HCT116 (cell line): ENCODE measurements at places on chromosomes 6 and 20.

DNA sequence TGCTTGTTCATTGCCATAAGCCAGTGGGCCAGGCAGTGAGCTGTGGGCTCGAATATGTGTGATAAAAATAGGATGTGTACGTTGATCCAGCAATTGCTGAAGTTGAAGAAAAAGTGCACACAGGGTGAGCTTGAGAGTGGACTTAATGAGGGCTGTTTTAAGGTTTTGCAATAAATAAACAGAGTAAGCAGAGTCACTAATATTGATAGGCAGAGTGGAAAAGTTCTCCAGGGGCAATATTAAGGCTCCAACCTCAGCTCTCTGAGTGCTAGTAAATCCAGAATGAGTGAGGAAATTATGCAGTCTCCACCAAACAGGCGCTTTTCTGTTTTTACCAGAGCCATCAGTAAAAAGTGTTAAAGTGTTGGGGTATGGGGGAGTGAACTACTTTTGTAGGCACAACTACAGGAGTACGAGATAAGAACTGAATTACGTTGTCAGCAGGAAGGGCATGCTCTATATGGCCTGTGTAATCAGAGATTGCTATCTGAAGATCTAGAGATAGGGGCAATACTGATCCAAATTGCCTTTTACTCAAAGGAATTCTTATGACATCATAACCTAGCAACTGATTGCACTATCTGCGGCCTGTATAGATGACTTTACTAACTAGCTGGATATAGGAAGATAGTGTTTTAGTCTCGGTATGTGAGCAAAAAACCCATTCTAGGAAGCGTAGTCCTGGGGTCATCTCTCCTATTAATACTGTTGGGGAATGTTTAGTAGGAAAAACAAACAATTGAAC is 7.6 kb upstream of the TBC1D20 start:
- no peak for DNase-seq

- DNase-seq, result no peak
Observed at GRCh38 chr6:90484385-90484784, 102.5 kb downstream of the MAP3K7 start.

GRCh38 chr20:38152621-38153221 is 12.3 kb downstream of the TGM2 start:
- no peak for DNase-seq

- no peak for DNase-seq
Observed at GRCh38 chr6:143539734-143540133, 28.2 kb upstream of the FUCA2 start.

DNA sequence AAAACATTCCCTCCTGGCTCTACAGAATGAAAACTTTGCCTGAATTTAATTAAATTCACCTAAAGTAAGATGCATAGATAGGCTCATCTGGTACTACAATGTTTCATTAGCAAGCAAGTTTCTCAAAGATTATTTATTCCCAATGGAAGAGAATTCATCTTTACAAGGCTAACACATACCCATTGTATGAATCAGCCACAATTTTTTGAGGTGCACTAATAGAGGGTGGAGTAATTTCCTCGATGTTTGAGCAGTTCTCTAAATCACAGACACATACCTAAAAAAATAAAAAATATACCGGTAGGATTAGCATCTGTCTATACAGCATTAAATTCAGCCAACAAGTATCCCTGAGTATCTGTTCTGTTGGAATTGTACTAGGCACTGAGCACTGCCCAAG is 32.7 kb downstream of the ROS1 start:
- DNase-seq, result no peak

GRCh38 chr6:21180155-21180554 is 413.4 kb upstream of the SOX4 start:
- DNase-seq, result no peak

DNA sequence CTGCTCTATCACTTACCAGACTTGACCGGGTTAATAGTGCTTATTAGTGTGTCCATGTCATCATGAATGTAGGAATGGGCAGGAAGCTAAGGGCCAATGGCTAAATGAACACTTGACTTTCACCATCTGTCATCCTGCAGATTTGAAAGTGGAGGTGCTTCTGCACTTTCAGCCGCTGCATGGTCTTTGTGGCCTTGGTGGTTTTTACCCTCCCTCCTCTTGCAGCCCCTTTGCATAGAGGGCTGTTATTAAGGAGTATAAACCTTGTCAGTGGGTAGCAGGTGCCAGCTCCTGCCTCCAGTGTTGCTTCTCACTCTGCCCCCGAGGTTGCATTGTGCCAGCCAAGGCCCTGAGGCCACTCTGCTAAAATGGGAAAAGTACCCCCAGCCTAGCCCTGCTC is 122.2 kb upstream of the TNFAIP3 start:
- no peak for DNase-seq

- DNase-seq, result no peak
Observed at GRCh38 chr6:136015531-136015930, 164.0 kb downstream of the PDE7B start.

GRCh38 chr6:85261271-85261670 is 188.6 kb upstream of the NT5E start:
- DNase-seq, result no peak

DNA sequence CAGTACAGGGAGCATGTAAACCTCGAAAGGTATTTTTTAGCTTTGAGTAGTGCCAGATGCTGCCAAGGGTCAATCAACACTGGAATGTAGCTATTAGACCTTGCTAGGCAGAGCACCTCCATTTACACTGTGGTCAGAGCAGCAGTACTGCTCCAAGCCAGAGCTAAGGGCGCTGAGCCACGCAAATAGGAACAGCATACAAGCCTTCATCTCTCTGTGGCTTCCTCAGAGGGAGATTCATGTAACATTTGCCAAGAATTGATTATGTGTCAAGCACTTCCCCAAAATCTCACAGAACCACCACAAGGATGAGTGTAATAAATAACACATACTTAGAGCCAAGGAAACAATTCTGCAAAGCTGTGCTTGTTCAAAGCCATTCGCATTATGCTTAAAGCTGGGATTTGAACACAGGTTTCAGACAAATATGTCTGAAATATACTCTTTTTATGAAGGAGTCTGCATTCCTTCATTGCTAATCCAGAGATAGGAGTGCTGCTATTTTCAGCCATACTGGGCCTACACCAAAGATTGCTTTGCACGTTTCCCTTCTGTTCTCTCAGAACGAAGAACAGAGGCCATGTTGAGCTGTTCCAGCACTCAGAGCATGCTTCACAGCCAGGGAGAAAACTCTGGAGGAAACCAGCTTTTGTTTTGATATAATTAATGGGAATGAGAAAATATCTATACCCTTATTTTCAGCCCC is 97.7 kb downstream of the SLC16A10 start:
- DNase-seq, result no peak

GRCh38 chr6:70479236-70479635 is 65.9 kb downstream of the FAM135A start:
- DNase-seq, result no peak

GRCh38 chr20:47747669-47748031 is 37.6 kb downstream of the SULF2 start:
- DNase-seq, result no peak

- no peak for DNase-seq
Observed at GRCh38 chr6:25397406-25397805, 118.2 kb downstream of the CARMIL1 start.

GRCh38 chr6:69398729-69399128 is 398.1 kb downstream of the LMBRD1 start:
- no peak for DNase-seq

DNA sequence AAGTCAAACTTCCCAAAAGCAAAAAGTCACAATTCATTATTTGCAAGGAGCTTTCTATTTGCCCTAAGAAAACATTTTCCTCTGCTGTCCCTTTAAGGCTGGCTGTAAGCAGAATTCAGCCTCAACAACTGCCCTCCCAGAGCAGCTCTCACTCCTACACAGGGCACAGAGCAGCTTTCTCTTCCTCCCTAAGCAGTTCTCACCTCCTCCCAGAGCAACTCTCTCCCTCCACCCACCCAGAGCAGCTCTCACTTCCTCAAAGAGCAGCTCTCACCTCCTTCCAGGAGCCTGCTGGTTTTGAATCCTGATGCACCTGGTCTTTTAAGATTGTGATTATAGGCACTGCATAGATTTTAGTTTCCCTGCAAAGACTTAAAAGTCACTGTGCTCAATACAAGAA is 120.6 kb upstream of the TMEM181 start:
- DNase-seq, result no peak

DNA sequence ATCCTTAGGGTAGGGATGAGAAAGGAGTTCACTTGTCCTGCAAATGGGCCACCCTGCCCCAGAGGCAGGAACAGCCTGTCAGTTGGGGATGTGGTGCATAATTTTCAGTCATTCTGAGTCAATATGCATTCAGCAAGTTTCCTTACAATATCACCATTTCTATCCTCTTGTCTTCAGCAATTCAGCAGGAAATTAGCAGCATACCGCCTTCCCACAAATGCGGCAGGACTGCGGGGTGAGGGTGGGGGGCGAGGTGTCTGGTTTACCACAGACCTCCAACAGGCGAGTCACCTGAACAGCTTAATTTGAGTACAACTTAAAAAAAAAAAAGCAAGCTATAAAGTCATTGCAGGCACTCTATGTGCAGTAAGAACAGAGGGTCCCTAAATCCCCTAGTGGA is 126.8 kb downstream of the MAP3K7 start:
- no peak for DNase-seq

DNA sequence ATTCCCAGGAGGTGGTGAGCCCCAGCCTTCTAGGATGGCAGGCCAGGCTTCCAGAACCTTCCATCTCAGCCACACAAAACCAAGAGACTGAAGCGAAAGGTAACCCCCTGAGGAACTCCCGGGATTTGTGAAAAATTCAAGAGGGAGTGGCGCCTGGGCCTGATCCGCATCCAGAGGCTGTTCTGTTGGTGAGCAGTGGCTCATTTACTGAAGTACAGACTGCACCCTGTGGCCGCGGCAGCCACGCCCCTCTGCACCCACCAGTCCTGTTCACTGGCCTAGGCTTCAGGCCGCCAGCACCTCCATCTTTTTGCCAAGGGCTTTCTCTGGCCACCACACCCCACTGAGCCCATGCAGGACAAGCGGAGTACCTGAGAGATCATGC is 79.1 kb upstream of the PTPN1 start:
- no peak for DNase-seq

DNA sequence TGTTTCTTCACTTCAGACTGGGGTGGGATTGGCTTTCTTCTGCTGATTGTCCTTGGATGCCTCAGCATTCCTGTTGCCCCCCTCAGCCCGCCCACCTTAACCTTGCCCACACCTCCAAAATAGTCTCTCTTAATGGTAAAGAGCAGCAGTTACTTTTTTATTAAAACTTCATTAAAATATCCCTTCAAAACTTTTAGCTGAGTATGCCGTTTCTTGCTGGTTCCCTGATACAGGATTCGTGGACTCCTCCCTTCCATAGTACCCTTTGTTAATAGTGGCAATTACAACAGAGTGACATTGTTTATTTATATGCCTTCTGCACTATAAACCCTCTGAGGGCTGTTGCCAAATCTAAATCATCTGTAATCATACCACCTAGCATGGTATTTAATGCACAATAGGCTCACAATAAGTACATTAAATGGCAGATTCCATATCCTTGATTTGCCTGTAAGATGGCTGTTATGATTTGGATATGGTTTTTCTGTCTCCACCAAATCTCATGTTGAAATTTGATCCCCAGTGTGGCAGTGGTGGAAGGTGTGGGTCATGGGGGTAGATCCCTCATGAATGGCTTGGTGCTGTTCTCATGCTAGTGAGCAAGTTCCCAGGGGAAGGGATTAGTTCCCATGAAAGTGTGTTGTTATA is 3.5 kb upstream of the MOCS1 start:
- no peak for DNase-seq

DNA sequence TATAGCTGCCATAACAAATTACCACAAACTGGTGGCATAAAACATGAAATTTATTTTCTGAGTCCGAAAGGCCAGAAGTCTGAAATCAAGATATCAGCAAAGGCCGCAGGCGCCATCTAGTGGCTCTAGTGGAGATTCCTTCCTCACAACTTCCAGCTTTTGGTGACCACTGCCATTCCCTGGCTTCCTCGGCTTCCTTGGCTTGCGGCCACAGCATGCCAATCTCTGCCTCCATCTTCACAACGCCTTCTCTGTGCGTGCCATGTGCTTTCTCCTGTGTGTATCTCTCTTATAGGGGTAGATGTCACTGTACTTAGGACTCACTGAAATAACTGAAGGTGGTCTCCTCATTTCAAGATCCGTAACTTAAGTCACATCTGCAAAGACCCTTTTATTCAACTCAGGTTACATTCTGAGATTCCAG is 5.4 kb upstream of the PLAGL1 start:
- DNase-seq, result peak; percentile 73

DNA sequence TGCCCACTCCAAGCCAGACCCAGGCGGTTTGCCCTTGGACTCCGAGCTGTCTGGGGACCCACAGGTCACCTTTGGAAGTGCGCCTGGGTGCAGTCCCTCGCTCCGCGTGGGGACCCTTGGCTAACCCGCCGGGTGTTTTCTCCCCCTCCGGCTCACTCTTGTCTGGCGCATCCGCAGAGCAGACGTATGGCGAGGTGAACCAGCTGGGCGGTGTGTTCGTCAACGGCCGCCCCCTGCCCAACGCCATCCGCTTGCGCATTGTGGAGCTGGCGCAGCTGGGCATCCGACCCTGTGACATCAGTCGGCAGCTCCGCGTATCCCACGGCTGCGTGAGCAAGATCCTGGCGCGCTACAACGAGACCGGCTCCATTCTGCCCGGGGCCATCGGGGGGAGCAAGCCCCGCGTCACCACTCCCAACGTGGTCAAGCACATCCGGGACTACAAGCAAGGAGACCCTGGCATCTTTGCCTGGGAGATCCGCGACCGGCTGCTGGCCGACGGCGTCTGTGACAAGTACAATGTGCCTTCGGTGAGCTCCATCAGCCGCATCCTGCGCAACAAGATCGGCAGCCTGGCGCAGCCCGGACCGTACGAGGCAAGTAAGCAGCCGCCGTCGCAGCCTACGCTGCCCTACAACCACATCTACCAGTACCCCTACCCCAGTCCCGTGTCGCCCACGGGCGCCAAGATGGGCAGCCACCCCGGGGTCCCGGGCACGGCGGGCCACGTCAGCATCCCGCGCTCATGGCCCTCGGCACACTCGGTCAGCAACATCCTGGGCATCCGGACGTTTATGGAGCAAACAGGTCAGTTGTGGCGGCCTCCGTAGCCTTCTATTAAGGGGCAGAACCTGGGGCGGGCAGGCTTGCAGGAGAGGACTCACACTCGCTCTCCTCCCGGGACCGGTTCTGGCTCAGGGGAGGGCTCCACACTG is 1.1 kb downstream of the PAX1 start:
- no peak for DNase-seq

DNA sequence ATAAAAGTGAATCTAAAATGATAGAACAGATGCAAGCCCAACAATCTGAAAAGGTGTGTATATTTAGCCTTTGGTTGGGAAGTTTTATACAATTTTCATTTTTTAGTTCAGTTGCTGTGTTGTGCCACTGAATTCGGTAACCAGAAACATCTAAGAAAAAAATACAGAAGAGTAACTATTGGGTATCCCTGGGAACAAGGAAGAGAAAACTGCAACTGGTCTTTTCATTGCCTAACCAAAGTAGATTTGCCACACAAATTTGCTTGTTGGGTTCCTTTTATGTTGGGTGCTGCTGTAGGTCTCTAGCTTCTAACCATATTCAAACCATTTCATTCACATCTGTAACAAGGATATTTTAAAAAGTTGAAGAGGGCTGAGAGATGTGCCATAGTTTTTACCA is 2.8 kb upstream of the TMEM30A start:
- no peak for DNase-seq
